Stimulated activated CD4-positive, alpha-beta T cell treated with anti-CD3 and anti-CD28 coated beads, Interleukin-1b, Interleukin-23, amount 100 ng/mL, for 48 hours (primary cell): ENCODE measurements at places on chromosomes 1 and 21.

DNA sequence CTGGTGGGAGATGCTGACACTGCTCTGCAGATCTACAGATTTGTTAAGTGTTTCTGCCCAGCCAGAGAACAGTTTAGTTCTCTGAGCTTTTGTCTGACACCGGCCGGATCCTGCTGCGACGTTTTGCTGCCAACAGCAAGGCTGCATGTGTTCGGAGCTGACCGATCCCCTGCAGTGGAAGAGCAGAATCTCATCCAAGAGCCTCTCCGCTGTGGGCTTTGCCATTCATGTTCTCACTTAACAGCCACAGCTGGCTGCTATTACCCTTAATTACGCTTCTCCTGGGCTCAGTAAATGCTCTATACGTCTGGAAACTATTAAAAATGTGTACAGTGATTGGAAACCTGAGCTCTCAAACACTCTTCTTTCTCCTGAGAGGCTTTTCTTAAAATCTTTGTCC is 105.3 kb downstream of the BCAR3 start:
- DNase-seq: no peak

- DNase-seq: no peak
Observed at GRCh38 chr1:206788487-206789050, 16.3 kb upstream of the IL10 start.

- DNase-seq: no peak
Observed at GRCh38 chr1:214500340-214501055, 50.9 kb downstream of the PTPN14 start.

DNA sequence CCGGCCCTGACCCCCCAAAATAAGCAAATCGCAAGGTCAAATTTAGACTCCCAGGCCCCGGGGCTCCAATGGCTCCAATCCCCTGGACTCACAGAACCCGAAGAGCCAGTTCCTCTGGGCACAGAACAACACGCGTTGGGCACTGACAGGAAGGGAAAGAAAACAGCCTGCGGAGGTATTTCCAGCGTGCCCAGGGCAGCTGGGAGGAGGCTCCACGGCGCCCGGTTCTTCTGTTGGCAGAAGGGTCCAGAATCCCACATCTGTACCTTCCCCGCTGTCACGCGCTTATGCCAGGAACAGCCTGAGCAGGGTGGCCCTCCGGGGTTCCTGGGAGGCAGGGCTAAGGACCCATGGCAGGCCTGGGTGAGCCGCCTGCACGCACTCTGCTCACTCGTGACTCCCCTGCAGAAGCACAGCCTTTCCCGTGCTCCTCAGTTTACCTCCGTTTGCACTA is 85.5 kb downstream of the RIPK4 start:
- no peak for DNase-seq

- DNase-seq: no peak
Observed at GRCh38 chr1:117284399-117285215, 73.9 kb upstream of the VTCN1 start.

DNA sequence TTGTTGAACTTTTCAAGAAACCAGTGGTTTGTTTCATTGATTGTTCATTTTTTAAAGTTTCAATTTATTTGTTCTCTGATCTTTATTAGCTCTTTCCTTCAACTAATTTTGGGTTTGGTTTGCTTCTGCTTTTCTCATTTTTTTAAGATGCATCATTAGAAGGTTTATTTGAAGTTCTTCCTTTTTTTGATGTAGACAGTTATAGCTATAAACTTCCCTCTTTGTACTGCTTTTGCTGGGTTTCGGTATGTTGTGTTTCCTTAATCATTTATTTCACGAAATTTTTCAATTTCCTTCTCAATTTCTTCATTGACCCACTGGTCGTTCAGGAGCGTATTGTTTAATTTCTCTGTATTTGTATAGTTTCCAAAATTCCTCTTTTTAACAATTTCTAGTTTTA is 133.3 kb upstream of the GPR52 start:
- DNase-seq: no peak
